ENCODE measurements at places on chromosomes 13 and 19.

DNA sequence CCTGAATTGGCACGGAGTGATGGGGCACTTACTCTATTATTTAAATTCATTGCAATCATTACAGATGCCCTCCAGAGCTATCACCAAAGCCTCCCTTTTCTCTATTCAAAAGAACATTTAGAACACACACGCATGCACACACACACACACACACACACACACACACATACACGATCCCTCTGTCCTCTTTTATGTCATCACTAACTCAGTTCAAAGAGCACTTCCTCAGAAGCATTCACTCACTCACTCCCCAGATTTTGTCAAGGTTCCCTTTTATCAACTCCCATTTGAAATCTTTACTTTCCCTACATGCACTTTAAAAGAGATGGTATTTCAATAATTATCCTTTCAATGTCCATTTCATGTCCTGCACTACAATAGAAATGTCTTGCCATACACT is 22.4 kb upstream of the IGFL4 start:
- no peak for DNase-seq

DNA sequence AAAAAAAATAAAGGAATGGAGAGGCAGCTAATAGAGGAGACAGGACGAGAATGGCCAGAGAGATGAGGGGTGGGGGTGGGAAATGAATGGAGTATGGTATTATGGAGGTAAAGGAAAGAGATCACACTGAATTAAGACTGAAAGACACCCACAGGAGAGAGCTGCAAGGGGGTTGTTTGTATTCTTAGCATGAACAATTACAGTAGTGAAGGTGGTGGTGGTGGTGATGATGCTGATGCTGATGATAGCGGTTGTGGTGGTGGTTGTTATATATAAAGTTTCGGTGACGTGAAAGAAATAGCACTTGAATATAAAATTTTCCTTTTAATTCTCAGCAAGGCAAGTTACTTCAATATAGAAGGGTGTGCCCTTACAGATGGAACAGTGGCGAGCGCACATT is 2.8 kb upstream of the ADGRE3 start:
- no peak for DNase-seq

- no peak for DNase-seq
These were observed 143.8 kb downstream of the EFNB2 start for GRCh38 chr13:106391681-106392080.

- DNase-seq: no peak
These were observed 325.6 kb downstream of the COG6 start for GRCh38 chr13:39981056-39981455.

DNA sequence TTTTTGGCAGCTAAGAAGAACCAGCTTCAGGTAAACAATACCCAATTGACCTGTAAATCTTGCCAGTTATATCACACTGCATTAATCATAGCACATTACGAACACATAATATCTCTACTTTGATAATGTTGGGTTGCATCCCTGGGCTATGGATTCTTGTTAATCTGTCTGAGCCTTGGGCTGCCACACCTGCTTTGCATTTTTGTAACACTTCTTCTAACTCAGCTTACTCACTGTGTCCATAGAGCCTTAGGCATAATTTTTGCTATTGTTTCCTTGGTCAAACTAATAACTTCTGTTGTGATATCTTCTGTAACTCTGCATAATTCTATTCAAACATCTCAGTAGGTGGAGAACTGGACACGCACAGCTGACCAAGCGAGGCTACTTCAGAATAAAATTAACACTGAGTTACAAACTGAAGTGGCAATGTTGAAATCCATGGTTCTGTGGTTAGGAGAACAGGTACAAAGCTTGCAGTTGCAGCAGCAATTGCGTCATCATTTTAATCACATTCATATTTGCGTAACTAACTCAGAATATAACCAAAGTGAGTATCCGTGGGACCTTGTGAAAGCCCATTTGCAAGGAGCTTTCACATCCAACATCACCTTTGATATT is 6.4 kb downstream of the ZNF350 start:
- no peak for DNase-seq

DNA sequence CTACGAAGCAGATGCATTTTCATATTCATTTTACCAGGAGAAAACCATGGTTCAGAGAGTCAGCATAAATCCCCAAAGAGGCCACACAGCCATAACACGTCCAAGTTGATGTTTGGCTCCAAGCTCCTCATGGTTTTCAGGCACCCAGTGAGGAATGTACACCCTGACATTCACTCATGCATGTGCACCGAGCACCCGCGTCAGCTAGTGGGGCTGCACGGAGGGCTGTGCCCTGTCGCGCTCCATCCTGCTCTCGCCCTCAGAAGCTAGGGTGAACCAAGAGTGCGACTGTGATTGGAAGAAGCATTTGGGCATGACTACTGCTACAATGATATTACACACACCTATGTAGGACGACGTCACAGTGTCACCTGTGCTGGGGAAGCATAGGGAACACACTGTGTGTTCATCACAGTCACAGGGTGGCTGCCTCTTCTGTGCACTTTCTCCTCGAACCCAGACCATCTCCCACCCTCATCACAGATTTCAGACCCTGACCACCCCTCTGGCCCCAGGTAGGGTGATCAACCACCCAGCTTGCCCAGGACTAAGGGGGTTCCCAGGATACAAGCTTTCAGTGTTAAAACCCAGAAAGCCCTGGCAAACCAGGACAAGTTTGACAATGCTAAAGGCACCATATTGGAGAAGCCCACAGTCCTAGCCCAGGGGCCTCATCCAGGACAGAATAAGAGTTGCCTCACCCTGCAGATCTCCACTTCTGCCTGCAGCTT is 148.6 kb upstream of the ZNF507 start:
- no peak for DNase-seq

All from activated CD8-positive, alpha-beta memory T cell treated with anti-CD3 and anti-CD28 coated beads for 4 hours (primary cell).